ENCODE measurements at places on chromosomes 16 and 17.

GRCh38 chr17:48636177-48637018 is 10.2 kb upstream of the HOXB9 start:
- DNase-seq = peak; percentile 71

DNA sequence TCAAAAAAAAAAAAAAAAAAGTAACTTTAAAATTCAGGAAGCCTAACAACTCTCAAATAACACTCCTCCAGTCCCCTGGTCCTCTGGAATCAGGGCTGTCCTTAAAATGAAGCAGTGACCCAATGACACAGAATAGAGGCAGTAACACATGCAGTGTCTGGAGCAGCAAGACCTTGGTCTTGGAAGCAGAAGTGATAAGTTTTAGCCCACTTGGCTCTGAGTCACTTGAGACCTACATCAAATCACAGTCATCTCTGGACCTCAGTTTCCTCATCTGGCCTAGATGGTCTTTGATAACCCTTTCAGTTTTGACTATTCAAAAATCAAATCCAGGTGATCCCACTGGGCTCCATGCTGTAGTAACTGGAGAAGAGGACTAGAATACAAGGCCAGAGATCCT is 39.0 kb downstream of the LYRM1 start:
- DNase-seq = no peak

- DNase-seq = no peak
Measured at GRCh38 chr16:13864689-13865088, 55.3 kb upstream of the ERCC4 start.

- peak; percentile 58 for DNase-seq
Measured at GRCh38 chr16:89358030-89359005, 132.0 kb downstream of the ANKRD11 start.

Data from CD4-positive, alpha-beta T cell treated with Interleukin-6 for 4 hours (primary cell).